ENCODE measurements at places on chromosomes 12 and 14.

GRCh38 chr12:109357032-109357431, 9.3 kb downstream of the MYO1H start:
- no peak for DNase-seq

- DNase-seq: no peak
Measured at GRCh38 chr14:71372411-71372838, 465.2 kb downstream of the PCNX1 start.

DNA sequence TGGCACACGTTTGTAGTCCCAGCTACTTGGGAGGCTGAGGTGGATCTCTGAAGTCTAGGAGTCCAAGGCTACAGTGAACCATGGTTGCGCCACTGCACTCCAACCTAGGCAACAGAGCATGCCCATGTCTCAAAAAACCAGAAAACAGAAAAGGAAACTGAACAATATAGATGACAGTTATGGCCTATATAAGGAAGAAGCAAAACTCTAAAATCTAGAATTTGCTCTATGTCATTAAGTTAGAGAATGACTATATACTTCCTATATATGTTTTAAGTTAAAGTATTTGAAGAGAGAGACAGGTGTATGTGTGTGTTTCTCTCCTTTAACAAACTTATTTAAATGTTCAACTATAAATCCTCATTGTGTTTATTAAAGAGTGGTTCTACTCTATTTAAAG, 65.8 kb downstream of the MNAT1 start:
- DNase-seq: no peak

GRCh38 chr14:80867091-80867490, 74.4 kb downstream of the CEP128 start:
- no peak for DNase-seq

DNA sequence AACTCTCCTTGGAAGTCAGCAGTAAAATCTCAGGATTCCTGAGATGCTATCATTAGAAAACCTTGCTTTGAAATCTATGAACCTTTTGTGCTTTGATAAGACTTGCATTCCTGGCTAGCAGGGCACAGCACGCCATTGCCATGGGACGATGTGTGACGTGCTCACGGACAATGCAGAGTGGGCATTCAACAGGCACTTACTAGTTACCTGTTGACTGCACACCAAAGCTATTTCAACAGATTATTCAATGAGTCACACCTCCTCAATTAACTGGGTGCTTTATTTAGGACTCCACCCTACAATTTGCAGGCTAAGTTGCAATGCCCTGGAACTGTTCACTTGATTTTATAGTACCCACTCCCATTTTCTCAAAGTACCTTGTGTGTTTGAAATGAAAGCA, 11.3 kb downstream of the NOS1 start:
- DNase-seq: no peak

GRCh38 chr12:118020036-118020435, 3.5 kb downstream of the RFC5 start:
- DNase-seq: no peak

DNA sequence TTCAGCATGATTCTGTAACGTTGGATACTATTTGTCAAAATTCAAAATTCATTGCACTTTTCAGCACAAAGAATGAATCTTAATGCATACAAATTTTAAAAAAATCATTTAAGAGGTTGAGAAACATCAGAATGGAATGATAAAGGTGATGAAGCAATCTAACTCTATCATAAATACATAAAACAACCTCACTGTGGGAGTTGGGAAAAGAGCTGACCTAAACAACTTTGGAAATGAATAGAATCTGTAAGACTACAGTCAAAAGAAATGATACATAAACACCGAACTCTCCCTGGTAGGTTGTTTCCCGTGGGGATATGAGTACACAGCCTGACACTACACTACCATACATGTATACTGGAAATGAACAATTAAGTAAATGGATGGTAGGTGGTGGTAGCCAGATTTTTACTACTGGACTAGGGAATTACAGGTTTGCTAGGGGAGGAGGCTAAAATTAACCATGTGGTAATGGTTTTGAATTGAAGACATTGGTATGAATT, 64.9 kb upstream of the PARP11 start:
- DNase-seq: no peak

GRCh38 chr12:113104953-113105510, 30.5 kb downstream of the RASAL1 start:
- no peak for DNase-seq

DNA sequence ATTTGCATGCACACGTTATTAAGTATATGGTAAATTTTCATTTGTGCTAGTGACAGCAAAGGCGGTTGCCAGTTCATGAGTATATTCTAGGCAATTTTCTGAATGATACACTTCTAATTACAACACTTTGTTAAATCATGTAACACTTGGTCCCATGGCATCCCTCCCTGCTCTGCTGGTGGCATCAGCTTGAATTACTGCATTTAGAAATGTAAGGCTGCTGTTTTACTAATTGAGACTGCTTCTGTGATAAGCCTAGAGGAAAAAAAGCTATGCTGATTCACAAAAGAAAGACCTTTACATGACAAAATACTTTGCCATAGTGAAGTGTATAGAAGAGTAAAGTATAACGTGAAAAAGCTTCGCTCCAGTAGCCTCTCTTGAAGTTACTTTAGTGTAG, 636.1 kb downstream of the KCNH5 start:
- no peak for DNase-seq

DNA sequence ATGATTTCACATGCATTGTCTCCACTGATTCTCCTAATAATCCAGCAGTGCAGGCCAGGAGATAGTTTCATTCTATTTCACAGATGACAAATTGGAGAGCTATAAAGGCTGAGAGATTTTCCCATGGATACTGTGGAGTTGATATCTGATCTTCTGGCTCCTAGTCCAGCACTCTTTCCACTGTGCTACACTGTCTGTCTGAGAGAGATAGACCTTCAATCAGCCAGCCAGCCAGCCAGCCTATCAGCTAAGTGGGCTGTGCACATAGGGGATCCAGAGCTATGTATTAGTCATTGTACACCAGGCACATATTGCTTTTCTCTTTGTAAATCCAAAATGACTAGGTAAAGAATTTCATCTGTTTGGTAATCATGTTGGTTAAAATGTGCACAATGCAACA, 91.8 kb upstream of the ATP2B1 start:
- DNase-seq: no peak

GRCh38 chr14:72416892-72417291, 477.0 kb downstream of the DPF3 start:
- no peak for DNase-seq

GRCh38 chr14:54474232-54474793, 14.5 kb downstream of the GMFB start:
- no peak for DNase-seq

GRCh38 chr12:62098132-62098531, 162.1 kb upstream of the USP15 start:
- no peak for DNase-seq

DNA sequence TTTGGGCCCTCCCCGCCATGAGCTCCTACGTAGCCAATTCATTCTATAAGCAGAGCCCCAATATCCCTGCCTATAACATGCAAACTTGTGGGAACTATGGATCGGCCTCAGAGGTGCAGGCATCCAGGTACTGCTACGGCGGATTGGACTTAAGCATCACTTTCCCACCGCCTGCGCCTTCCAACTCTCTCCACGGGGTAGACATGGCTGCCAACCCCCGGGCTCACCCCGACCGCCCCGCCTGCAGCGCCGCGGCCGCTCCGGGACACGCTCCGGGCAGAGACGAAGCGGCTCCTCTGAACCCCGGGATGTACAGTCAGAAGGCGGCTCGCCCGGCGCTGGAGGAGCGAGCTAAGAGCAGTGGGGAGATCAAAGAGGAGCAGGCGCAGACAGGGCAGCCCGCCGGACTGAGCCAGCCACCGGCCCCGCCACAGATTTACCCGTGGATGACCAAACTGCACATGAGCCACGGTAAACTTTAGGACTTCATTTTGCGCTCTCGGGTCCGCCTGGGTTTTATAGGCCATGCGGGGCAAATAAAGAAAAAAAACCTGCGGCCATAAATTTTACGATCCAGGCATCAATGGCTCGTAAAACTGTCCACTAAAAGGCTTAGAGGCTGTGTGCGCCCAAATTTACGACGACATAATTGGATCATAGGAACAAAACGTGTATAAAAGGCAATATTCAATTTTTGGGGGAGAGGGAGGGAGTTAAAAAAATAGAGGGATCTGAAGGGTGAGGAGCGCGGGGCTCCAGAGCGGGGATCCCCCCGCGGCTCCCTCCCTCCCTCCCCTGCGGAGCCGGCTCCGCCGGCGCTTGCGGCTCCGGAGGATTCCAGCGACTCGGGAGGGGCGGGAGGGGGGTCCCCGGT, 493 bp downstream of the HOXC5 start:
- no peak for DNase-seq

DNA sequence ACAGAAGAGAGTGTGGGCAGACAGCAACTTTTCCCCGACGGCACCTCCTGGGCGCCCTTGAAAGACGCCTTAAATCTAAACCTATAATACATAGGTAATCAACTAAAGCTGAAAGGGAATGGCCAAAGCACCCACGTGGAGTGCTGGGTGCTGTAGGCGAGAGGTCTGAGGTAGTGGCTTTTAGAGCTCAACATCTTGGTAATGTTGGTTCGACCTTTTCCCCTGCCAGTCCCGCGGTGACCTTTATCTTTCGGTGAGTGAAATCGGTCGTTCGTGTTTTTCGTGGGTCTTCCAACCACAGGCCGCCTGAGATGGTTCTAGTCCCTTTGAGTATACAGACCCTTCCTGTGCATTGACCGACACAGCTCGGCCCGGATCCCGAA, 9.1 kb downstream of the OR6S1 start:
- DNase-seq: no peak

DNA sequence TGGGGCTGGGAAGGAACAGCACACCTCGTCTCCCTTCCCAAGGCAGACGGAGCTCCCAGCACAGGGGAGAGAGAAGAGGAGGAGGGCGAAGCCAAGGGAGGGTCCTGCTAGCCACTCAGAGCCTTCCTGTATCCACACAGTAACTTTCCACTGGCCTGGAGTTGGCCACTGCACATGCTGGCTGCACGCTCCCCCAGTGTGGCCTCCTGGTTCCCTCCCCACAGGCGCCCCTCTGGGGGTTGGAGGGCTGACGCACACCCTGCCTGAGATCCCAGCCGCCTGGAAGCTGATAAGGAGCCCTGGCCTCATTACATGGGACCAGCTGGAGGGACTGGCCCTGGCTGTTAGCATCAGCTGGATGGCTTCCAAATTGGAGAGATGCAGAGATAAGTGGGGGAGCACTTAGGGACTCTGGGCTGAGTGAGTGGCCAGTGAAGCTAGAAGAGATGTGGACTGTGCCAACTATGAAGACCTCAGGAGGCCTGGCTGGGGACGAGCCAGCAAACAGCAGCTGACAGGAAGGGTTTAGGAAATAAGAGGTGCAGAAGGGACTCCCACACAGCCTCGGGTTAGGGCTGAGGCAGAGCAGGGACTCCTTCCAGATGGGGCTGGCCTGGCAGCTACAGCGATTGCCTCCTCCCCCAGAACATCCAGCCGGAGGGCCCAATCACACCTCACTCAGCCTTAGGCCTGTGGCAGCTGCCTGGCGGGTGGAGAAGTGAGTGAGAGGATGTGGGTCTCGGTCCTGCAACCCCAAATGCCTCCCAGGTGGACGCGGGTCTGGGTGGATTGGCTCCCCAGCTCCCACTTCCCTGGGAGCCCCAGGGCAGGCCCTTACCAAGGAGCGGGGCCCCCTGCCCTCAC, 26.3 kb upstream of the BCDIN3D start:
- DNase-seq: no peak

GRCh38 chr14:63893701-63894458, 41.1 kb downstream of the SYNE2 start:
- DNase-seq: no peak

- DNase-seq: no peak
Measured at GRCh38 chr12:124497039-124497438, 70.4 kb downstream of the NCOR2 start.

GRCh38 chr12:24852420-24852819, 96.5 kb downstream of the BCAT1 start:
- no peak for DNase-seq

DNA sequence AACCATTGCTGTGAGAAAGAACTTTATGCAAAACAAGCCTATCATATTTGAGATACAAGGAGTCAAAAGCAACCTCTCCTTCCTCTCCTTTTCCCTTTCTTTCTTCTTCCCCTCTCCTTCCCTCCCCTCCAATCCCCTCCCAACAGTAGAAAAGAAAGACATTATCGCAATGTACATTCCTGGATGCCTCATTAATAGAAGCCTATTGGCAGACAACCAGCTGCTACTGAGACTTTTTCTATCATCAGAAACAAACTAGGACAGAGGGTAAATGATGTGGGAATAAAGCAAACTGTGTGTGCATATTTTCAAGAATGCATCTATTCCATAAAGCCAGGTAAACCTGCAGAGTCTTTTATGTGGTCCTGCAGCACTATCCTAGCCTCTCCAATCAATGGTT, 237.2 kb downstream of the ITPR2 start:
- DNase-seq: no peak

DNA sequence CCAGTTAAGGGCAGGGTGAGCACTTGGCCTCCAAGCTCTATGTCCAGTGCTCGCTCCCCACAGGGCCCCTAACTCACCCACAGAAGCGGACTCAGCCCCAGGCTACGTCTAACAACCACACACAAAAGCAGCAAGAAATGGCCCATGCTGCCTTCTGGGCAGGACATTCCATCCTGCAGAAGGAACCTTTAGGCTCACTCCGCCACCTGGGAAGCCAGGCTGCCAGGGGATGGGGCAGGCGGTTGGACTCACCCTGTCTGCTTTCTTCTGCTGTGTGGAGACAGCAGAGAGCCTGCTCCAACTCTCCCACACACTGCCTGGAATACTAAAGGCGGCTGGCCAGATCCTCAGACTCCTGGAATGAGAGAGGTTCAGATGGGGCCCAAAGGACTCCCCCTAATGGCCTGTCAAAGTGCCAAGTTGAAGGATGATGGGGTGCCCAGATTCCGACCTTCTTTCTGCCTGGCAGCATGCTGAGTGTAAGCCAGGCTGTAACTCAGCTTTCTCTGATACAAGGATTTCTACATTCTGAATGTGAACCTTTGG, 27.7 kb upstream of the BLTP3B start:
- DNase-seq: no peak

DNA sequence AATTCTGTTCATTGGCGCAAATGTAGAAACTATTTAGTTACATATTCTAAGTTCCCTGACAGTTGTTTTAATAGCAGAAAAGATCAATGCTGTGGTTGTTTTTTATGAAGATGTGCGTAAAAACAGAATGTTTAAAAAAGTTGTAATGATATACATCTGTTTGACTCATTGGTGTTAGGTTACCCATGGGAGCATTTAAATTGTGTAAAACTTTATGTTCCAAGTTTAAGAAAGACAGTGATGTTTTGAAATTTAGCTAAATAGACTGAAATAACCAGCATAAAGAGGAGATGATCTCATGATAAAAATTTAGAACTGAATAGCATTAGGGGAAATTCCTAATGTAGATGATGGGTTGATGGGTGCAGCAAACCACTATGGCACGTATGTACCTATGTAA, 3.6 kb downstream of the PELI2 start:
- DNase-seq: no peak

Measured in stimulated activated CD8-positive, alpha-beta memory T cell treated with anti-CD3 and anti-CD28 coated beads, Interleukin-7, amount 100 ng/mL, for 1 hour (primary cell).